Renal pelvis (tissue), 12 donors: ENCODE measurements at places on chromosomes 7 and 10. TPM values are rescaled to one million over a fixed set of nuclear protein-coding genes. Genes with fewer than 3 reads are reported as not detected.

- DNase-seq: no peak
Observed at GRCh38 chr7:121945066-121945465, 72.1 kb downstream of the PTPRZ1 start.

GRCh38 chr7:78499283-78499682 lies 700.7 kb downstream of the PHTF2 start:
- no peak for DNase-seq

- DNase-seq: peak; percentile 62
Observed at GRCh38 chr7:74026903-74027682, 880 bp upstream of the ELN start.

GRCh38 chr7:117872561-117873309 lies 506 bp downstream of the CTTNBP2 start:
- peak; percentile 29 for DNase-seq

The CDH23 gene
- polyA plus RNA-seq: 0.96 TPM

The GJD4 gene
- polyA plus RNA-seq: 0.09 TPM
